ENCODE measurements at places on chromosomes 2 and 18.

DNA sequence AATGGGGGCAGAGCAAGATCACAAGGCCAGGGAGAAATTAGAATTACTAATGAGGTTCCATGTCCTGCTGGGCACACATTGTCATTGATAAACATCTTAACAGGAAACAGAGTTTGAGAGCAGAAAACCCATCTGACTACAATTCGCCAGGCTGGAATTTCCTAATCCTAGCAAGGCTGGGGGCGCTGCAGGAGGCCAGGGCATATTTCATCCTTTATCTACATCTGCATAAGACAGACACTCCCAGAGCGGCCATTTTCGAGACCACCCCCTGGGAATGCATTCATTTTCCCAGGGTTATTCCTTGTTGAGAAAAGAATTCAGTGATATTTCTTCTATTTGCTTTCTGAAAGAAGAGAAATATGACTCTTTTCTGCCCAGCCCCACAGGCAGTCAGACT, 152.7 kb downstream of the SUCLG1 start:
- no peak for DNase-seq

GRCh38 chr2:218877891-218878290, 2.8 kb upstream of the WNT10A start:
- no peak for DNase-seq

DNA sequence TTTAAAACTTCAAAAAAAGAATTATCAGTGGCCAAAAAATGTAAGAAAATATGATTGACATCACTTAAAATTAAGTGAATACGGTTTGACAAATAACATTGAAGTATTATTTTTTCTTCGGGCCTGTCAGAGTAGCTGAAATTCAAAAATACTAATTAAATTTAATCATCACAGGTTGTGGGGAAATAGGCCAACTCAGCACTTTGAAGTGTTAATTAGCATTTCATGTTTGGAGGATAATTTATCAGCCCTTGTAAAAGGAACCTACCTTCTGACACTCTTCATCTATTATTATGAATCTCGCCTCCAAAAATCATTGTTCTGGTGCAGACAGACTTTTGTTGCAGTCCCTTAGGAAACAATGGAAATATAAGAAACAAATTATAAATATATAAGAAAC, 17.6 kb upstream of the OR6B3 start:
- no peak for DNase-seq

GRCh38 chr2:94869131-94869530, 2.1 kb upstream of the TEKT4 start:
- DNase-seq, result no peak

DNA sequence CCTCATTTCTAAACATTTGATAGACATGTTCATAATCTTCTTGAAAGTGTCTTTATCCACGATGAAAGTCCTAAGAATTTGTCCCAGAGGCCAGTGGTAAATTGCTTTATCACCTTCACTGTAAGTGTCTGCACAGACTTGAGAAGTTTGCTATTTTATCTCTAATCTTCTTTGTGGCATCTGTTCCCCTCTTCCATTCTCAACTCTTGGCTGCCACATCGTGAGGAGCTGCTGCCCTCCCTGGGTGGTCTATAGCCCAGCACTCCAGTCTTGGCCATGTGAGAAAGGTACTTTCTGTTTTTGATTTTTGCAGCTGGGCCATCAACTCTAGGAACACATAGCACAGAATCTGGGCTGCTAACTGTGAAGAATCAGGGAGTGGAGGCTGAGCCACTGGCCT, 45.5 kb downstream of the SLC14A2 start:
- no peak for DNase-seq

DNA sequence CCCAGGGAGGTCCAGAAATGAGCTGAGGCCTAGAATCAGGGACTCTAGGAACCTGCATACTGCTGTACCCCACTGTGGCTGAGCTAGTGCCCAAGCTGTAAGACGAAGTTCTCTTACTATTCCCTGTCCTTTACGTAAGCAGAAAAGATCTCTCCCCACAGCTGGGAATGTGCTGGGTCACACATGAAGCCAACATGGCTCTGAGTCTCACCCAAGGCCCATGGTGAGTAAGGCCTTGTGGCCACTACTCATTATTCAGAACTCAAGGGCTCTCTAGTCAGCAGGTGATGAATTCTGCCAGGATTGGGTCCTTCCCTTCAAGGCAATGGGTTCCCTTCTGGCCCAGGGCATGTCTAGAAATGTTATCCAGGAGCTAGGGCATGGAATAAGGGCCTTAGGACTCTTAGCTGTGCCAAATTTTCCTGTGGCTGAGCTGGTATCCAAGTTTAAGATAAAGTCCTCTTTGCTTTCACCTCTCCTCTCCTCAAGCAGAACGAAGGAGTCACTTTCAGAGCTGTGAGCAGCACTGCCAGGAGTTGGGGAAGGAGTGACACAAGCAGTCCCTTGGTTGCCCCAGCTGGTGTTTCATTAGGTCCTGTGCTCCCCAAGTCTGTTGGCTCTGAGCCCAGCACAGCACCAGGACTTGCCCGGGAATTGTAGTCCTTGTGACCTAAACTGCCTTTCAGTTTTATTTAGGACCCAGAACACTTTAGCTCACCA, 707.6 kb downstream of the SLC4A3 start:
- no peak for DNase-seq

DNA sequence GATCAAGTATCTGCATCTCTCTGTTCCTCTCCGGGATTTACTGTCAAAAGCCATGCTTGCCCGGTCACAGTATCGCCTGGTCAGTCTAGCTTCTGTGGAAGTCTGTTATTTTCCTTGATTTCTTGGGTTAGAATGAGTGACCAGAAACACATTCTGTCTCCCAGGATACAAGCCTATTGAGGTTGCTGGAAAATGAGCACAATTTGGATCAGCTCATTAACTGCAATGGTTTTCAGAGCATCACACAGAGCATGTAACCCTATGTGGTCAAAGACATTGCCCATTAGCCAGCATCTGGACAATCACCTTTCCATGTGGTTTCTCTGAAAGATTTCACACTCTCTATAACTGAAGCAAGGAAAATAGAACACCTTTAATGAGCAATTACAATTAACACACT, 124.2 kb upstream of the FAM98A start:
- DNase-seq, result no peak

- DNase-seq, result no peak
Measured at GRCh38 chr2:160253440-160254188, 53.5 kb upstream of the ITGB6 start.

- DNase-seq, result no peak
Measured at GRCh38 chr2:36834731-36835524, 131.4 kb downstream of the STRN start.

DNA sequence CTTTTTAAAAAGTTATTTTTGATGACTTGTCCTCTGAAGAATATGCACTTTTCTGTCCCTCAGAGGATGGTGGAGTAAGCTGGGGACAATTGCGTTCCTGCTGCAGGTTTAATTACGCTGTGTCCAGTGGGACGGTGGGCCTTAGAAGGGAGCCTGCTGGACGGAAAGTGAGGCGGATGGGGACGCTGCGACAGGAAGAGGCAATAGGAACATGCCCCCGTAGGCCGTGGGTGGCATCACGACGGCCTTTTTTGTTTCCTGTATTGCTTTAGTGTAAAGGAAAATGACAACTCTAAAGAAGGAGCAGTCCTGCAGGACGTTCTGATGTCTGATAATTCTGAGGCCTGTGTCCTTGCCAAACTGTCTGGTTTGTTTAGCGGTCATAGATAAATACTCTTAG, 121.6 kb downstream of the NFATC1 start:
- DNase-seq, result peak; percentile 47

DNA sequence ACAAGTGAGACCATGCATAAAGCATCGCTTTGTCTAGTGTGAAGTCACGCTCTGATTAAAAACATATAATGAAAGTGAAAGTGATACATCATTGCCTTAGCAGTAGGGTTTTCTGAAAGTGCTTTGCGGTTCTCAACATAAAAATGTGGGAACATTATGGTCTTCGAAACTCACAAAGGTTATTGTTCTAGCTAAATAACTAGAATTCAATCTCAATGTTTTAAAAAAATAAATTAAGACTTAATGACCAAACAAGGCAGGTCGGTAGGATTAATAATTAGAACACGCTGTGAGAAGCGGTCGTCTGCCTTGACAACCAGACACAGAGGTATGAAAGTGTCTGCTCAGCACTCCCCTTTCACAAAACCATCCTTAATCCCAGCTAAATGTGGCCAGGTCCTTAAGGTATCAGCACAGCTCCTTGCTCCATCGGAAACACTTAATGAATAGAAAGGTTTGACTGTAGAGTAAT, 42.2 kb downstream of the KLHL14 start:
- no peak for DNase-seq
